ENCODE measurements at places on chromosomes 11 and 22. TPM values are rescaled to one million over a fixed set of nuclear protein-coding genes. Genes with fewer than 3 reads are reported as not detected.

TMEM45B gene
- not detected for total RNA-seq

PHOX2A gene
- total RNA-seq, result not detected

SLC22A6 gene
- not detected for total RNA-seq

TMEM179B gene
- total RNA-seq, result 45.6 TPM

GRCh38 chr11:114157476-114158050 lies 98.1 kb downstream of the ZBTB16 start:
- no peak overlapping the region for H3K4me3 ChIP-seq
- no peaks in the 10 kb centered on the region for H3K27me3 ChIP-seq

All from thoracic aorta (tissue), 2 donors.